ENCODE measurements at places on chromosomes 7 and 10. TPM values are rescaled to one million over a fixed set of nuclear protein-coding genes. Genes with fewer than 3 reads are reported as not detected.

Gene SNX10
- total RNA-seq: 52.8 TPM

DNA sequence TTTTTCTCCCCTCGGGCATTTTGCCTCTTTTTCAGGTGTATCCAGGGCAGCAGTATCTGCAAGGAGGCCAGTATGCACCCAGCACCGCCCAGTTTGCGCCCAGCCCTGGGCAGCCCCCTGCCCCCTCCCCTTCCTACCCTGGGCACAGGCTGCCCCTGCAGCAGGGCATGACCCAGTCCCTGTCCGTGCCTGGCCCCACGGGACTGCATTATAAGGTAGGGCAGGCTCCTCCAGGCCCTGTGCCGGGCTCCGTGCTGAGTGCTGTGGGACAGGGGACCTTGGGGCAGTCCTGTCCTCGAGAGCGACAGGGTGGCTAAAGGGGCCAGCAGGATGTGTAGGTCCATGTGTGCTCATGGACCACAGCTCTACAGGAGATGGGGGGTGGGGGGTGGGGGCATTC lies 10.6 kb downstream of the ZMIZ2 start:
- DNase-seq: no peak

DNA sequence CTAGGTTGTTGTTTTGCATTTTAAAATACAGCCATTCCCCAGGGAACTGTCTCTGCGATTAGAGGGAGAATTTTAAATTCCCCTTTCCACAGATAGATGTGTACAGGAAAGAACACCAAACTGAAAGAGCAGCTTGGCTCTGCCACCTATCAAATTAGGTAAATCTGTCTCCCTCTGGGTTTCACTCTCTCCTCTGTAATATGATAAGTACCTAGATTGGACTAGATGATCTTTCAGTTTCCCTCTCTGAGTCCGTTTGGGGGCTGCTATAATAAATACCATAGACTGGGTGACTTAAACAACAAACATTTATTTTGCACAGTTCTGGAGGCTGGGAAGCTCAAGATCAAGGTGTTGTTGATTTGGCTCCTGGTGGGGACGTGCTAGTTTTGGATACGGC lies 186.0 kb downstream of the KIF20B start:
- DNase-seq: no peak

DNA sequence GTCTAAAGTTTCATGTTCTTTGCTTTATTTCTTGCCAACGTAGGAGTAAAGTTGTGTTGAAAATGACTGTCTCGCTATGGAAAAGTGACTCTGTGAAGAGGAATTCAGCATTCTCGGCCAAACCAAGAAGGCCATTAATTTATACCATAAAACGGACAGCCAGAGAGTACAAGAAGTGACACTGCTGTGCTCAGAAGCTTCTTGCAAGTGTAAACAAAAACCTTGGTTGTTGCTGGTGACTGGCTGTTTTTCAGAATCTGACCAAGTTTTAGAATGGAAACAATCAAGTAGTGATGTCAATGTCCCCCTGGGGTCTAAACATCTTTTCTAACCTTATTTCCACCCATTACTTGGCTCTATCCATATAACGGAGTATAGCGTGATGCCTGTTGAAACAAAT lies 201.9 kb downstream of the INHBA start:
- DNase-seq: no peak
